ENCODE measurements at places on chromosomes 7 and 10.

DNA sequence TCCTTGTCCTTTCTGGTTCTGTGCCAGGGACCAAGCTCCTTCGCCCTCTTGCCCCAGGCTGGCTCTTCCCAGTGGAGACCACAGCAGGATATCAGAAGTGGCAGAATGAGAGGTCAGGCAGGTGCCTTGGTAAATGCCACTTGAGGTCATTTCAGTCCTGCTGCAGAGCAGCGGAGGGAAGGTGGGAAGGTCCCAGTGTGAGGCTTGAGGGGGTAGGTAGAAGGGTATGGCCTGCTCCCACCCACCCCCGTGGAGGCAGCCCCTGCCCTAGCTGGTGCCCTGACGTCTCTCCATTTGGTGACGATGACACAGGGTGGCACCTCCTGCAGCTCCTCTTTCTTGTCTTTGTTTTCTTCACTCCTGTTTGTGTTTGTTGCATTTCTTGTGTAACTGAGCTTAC, 538.8 kb downstream of the TCERG1L start:
- no peak for DNase-seq

GRCh38 chr10:68144709-68145108, 35.4 kb downstream of the MYPN start:
- DNase-seq = no peak

- no peak for DNase-seq
These were observed 187.7 kb upstream of the SH2B2 start for GRCh38 chr7:102098986-102099385.

DNA sequence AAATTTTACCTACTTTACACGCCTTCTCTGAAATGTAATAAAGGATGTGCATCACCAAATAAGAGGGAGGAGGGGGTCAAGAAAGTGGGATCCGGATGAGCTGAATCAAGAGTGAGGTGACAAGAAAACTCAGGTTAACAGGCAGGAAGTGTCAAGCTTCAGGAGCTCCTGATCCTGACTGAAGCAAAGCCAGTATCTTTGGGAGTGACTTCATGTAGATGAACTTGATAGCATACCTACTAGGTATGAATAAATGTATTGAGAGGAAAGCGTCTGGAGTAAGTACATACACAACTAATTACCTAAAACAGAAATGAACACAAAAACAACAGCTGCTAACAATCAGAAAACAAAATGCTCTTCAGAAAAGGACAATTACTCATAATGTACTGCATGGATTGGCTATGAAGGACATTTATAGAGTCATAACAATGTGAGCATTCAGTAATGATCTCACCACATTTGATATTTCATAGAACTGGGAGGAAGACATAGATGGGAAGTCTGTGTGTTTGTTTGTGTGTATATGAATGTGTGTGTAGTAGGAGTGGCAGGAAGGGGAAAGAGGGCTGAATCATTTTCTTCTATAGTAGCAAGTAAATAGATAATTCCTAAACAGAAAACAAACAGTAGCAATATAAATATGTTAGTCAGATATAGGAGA, 29.4 kb downstream of the PRKG1 start:
- no peak for DNase-seq

GRCh38 chr10:131676800-131677421, 223.9 kb upstream of the PPP2R2D start:
- DNase-seq = no peak

- no peak for DNase-seq
These were observed 101.6 kb upstream of the GJD4 start for GRCh38 chr10:35503578-35503977.
